ENCODE measurements at places on chromosomes 5 and 9.

DNA sequence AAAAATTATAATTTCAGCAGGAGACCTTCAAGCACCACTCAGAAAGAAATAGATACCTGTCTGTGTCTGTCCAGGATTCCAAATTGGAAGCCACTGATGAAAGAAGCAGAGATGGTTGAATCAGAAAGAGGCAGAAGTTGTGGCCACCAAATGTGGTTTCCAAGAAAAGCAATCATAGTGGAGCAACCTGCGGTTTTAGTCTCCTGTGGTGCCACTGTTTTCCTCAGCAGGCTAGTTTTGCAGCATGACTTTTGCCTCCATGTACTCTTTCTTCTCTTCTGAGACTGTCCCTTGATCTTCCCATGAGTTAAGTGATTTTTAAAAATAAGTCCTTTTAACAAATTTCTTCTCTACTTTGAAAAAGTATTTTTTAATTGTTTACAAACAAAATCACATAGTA is 535.8 kb downstream of the CYLC2 start:
- DNase-seq, result no peak

DNA sequence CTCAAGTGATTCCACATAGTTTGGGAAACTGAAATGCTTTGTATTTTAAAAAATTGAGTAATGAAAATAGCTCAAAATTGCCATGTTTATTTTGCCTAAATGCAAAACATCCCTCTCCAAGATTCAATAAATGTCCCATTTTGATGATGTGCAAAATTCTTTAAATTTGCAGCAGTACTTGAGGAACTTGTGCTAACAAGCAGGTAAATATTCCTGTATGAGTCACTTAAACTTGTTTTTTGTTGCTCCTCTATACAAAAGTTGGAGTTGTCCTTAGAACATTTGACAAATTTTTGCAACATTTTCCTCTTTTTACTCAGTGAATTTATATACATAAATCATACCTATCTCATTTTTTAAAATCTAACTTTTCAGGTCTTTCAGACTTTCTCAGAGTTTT is 280.2 kb downstream of the CDH12 start:
- no peak for DNase-seq

- peak; percentile 82 for DNase-seq
Measured at GRCh38 chr9:131656356-131657036, 83.4 kb downstream of the RAPGEF1 start.

DNA sequence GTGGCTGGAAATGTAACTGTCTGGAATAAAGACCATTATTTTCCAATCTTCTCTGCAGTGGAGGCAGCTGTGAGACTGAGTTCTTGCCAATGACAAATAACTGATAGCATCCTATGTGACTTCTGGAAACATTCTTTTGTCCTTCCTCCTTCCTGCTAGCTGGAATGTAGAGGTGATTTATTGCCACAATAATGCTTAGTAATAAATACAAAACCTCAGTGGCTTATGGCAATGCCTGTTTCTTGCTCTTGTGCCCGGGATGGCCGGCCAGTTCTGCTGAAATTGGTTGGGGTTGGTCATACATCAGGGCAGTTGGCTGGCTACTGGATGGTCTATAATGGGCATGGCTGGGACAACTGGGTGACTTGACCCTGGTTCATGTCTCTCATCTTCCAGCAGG is 12.2 kb upstream of the TEX48 start:
- no peak for DNase-seq

DNA sequence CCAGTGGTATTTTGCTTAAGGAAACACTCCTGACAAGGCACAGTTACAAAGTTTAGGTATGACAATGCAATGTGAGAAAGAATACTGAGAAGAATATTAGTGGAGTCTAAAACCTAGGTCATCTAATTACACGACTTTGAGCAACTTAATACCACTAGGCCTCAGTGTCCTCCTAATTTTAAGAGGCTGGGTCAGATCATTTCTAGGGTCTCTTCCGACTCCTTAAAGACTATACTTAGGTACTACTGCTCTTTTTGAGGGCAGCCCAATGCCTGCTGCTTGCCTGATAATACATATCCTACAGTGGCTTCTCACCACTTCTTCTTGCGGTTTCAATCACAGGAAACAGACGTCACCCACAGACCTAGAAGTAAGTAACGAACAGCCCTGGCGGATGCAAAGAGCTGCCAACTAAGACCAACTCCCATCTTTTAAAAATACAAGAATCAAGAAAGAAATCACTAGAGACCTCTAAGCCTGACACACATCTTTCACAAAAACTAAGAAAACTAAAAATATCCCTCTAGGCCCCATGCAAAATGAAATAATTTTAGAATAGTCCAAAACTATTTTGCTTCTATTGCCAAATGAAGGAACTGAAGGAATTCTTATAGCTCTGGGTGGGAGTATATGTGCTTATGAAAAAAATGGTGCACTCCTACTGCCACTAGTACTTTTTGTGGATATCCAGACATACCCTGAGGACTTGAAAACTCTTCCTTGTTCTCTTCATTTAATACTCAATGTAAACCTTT is 13.1 kb downstream of the DIAPH1 start:
- DNase-seq, result peak; percentile 67

DNA sequence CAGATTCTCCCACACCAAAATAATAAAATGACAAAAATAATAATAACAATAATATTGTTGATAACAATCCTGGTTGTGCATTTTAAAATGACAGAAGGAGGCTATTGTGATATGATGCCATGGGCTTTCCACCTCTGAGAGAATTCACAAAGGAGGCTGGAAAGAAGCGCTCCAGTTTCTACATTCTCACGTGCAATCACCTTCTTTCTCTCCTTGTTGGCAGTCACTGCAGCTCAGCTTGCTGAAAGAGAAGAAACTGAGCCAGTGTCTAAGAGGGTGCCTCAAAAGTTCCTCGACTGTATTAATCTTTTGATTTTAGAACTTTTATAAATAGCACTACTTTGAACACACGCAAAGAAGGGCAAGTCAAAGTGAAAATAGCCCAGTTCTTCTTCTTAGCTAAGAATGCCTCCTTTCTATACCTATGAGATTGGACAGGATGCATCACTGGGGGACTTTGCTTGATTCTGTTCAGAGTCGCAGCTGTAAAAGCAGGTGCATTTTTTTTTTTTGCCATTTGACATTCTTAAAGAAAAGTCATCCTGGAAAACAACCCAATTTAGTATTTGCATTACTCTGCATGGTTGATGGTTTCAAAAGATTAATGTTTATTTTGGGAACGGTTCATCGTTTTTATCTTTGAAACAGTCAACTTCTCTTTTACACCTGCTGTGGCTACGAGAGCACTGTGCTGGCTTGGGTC is 12.4 kb upstream of the SUB1 start:
- no peak for DNase-seq

DNA sequence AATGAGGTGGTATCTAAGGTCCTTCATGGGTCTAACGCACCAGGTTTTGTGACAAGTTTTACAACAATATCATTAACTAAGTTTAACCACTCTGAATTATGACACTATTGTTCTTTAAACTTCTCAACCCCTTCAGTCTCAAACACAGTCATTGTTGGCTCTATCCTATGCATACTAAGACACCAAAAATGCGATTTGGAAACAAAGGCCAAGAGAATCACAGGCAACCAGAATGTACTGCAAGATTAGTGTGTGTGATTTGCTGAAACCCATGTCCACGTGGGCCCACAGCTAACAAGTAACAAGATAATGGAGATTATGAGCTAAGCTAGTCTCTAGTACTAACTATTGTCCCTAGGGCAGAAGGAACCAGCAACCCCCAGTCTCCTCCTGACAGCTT is 142.2 kb upstream of the RANBP3L start:
- no peak for DNase-seq

- DNase-seq, result no peak
Measured at GRCh38 chr5:1139331-1140170, 27.7 kb upstream of the SLC12A7 start.
